Endothelial cell (in vitro differentiated cells): ENCODE measurements at places on chromosomes 7 and 10. TPM values are rescaled to one million over a fixed set of nuclear protein-coding genes. Genes with fewer than 3 reads are reported as not detected.

NPC1L1 gene
- not detected for total RNA-seq

SPDYE6 gene
- total RNA-seq, result not detected

NPTX2 gene
- 0.44 TPM for total RNA-seq

NME8 gene
- not detected for total RNA-seq

CYP2C19 gene
- not detected for total RNA-seq

C10orf62 gene
- total RNA-seq, result not detected

NAT16 gene
- total RNA-seq, result not detected

DNA sequence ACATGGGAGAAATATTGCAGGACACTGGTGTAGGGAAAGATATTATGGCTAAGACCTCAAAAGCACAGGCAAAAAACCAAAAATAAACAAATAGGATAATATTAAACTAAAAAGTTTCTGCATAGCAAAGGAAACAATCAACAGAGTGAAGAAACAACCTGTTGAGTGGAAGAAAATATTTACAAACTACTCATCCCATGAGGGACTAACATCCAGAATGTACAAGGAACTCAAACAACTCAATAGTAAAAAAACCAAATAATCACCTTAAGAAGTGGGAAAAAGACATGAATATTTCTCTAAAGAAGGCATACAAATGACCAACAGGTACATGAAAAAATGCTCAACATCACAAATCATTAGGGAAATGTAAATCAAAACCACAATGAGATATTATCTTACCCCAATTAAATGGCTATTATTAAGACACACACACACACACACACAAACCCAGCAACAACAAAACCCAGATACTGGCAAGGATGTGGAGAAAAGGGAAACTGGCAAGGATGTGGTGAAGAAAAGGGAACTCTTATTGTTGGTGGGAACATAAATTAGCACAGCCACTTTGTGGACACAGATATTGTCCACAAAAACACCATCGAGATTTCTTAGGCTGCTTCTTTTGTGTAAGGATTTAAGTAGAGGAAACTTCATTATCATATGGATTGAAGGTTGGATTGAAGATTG, 9.8 kb upstream of the RAB18 start:
- no peak overlapping the region for H3K4me3 ChIP-seq
- H3K27ac ChIP-seq, result no peak overlapping the region
- H3K4me1 ChIP-seq, result no peaks in the 10 kb centered on the region
- peaks cover 11% of the 10 kb centered on the region for H3K36me3 ChIP-seq

DNA sequence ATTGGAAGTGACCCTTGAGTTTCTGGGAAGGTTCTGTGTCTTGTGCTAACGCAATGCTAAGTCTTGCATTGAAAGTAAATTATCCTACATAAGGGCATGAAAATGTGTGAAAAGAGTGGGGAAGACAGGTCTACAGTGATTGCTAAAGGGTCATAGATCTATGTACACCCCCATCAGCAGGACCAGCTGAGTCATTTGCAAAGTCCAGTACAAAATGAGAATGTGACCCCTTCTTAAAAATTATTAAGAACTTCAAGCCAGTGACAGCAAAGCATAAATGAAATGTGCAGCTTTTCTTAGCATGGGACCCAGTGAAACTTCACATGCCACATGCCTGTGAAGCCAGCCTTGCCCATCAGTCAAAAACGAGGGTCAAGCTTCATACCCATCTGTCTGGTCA, 640.7 kb upstream of the MKI67 start:
- H3K4me1 ChIP-seq, result no peaks in the 10 kb centered on the region
- no peak for DNase-seq
- peaks cover 2% of the 10 kb centered on the region for H3K27me3 ChIP-seq
- H3K27ac ChIP-seq, result no peak overlapping the region

DNA sequence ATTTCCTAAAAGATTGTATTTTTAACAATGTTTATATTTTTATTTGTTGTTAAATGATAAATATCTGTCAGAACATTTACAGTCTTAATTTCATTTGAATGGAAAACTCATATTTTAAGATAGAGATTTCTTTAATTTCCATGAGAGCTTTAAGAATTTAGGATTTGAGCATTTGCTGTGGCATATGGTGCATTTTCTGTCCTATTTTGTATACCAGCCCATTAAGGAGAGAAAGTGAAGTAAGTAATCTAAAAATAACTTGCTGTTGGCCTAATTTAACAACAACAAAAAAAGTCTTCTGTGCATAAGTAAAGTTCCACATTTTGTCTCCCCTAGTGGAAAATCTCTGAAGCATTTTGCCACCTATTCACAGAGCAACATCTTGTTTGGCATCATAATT, 190.9 kb upstream of the PPP1R3A start:
- no peaks in the 10 kb centered on the region for H3K36me3 ChIP-seq
- no peak for DNase-seq
- H3K27me3 ChIP-seq, result no peaks in the 10 kb centered on the region
- no peaks in the 10 kb centered on the region for H3K4me1 ChIP-seq
- H3K4me3 ChIP-seq, result no peak overlapping the region

- DNase-seq, result no peak
- H3K4me1 ChIP-seq, result no peaks in the 10 kb centered on the region
- no peak overlapping the region for H3K4me3 ChIP-seq
- no peaks in the 10 kb centered on the region for H3K27me3 ChIP-seq
These were observed 81.4 kb downstream of the FAM185A start for GRCh38 chr7:102830197-102830596.
